HFFc6 (cell line): ENCODE measurements at places on chromosomes 12 and 14. TPM values are rescaled to one million over a fixed set of nuclear protein-coding genes. Genes with fewer than 3 reads are reported as not detected.

DNA sequence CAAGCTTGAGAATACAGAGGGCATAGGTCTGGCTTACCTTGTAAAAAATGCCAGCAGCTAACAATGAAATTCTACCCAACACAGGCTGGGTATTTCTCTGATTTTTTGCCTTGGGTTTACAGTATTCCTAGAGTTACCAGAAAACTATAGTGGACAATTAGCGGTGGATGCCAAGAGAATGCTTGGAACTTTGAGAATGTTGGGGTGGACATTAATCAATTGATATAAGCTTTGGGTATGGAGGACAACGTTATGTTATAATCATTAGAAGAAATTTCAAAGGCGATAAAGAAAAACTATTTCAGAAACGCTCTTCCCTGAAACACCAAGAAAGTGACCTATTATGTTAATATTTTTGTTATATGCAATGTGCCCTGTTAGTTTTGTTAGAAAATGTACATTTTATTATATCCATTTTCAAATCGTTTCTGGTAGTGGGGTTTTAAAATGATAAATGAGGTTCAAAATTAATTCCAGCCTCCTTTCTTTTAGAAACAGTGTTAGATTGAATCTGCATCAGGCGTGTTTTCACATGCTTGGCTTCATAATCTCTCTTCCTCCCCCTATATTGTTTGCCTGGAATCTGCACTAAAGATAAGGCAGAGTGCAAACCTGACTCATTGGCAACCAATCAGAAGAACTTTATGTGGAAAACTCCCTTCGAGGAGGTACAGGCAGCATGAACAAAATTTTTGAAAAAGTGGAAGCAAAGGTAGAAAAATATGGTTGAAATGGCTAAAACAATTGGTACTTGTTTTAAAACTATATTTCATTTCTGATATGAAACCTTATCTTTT lies 1.4 kb upstream of the PTPRQ start:
- H3K27me3 ChIP-seq, result no peaks in the 10 kb centered on the region
- H3K27ac ChIP-seq, result peak overlapping the region; percentile 61
- H3K4me1 ChIP-seq, result peaks cover 90% of the 10 kb centered on the region
- H3K36me3 ChIP-seq, result peaks cover 20% of the 10 kb centered on the region
- no peak for DNase-seq
- H3K4me3 ChIP-seq, result peak overlapping the region; percentile 16

Gene GRIN2B
- not detected in 3 replicates for total RNA-seq

DNA sequence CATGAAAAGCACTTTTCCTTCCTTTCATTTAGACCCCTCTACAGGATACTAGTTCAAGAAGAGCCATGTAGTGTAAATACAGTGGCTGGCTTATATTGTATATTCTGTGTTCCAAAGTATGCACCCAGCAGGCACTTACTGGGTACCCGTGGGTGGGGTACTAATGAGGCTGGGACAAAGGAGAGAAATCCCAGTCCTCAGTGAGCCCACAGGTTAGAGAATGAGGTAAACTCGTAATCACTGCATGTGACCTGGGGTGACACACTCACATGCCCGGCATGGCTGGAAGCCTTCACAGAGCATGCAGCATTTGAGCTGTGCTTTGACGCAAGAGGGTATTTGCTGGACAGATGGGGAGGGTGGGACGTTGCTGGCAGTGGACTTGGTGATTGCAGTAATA lies 17.1 kb downstream of the SLC24A4 start:
- no peaks in the 10 kb centered on the region for H3K4me1 ChIP-seq
- H3K36me3 ChIP-seq, result no peaks in the 10 kb centered on the region
- H3K4me3 ChIP-seq, result no peak overlapping the region
- H3K27ac ChIP-seq, result no peak overlapping the region

Gene KRT78
- total RNA-seq, result not detected in 3 replicates

GRCh38 chr12:112761366-112761986 lies 30.1 kb upstream of the RPH3A start:
- H3K27me3 ChIP-seq, result no peaks in the 10 kb centered on the region
- DNase-seq, result no peak
- no peaks in the 10 kb centered on the region for H3K4me1 ChIP-seq
- no peak overlapping the region for H3K27ac ChIP-seq

Gene TNS2
- 44.3 to 58.8 TPM (median 55.6 TPM) in 3 replicates for total RNA-seq

Gene RIPK3
- not detected in 3 replicates for total RNA-seq

GRCh38 chr12:10363914-10364814 lies 25.7 kb downstream of the KLRK1 start:
- H3K27me3 ChIP-seq, result no peaks in the 10 kb centered on the region; the same call in 1 of the 2 replicates
- DNase-seq, result peak; percentile 12
- H3K4me1 ChIP-seq, result no peaks in the 10 kb centered on the region; the same call in none of the 2 replicates
- peaks cover 8% of the 10 kb centered on the region; the same call in 1 of the 2 replicates for H3K36me3 ChIP-seq
- H3K4me3 ChIP-seq, result no peak overlapping the region
- no peak overlapping the region for H3K27ac ChIP-seq

GRCh38 chr14:53957739-53958138 lies 1.1 kb upstream of the BMP4 start:
- peaks cover 33% of the 10 kb centered on the region for H3K27me3 ChIP-seq
- no peak overlapping the region for H3K27ac ChIP-seq
- H3K36me3 ChIP-seq, result no peaks in the 10 kb centered on the region
- no peak overlapping the region for H3K4me3 ChIP-seq

DNA sequence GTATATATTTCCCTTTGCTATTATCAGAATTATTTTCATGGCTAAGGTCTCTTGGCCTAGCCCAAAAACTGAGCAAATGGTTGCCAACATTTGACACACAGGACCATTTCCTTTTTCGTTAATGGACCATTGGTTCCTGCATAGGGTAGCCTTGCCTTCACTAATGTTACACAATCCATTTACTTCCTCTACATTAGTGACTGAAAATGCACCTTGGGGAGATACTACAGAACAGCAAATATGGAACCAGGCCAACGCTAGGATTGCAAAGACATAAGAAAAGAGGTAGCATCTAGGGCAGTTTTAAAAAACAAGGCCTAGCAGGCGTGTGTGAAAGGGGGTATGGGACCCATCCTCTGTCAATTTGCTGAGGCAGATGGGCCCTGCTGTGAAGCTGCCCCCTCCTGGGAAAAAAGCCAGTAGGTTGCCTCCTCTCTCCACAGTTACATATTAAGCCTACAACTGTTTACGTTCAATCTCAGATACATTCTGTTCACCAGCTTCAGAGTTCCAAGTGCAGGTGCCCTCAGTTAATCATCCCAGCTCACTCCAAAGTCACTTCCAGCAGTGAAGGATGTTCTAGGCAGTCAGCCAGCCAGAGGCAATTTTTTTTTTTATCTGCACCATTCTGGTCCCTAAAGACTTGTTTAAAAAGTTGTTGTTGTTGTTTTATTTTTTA lies 15.0 kb downstream of the AQP6 start:
- DNase-seq, result no peak
- H3K4me1 ChIP-seq, result peaks cover 37% of the 10 kb centered on the region
- H3K36me3 ChIP-seq, result peaks cover 17% of the 10 kb centered on the region

- H3K4me1 ChIP-seq, result peaks cover 18% of the 10 kb centered on the region
- peak overlapping the region; percentile 10; the same call in 1 of the 2 replicates for H3K4me3 ChIP-seq
- H3K36me3 ChIP-seq, result no peaks in the 10 kb centered on the region
- peaks cover 4% of the 10 kb centered on the region; the same call in 1 of the 2 replicates for H3K27me3 ChIP-seq
- peak; percentile 82 for DNase-seq
Observed at GRCh38 chr12:25276199-25276937, 25.6 kb upstream of the KRAS start.

- DNase-seq, result peak; percentile 7
- no peak overlapping the region for H3K27ac ChIP-seq
- no peak overlapping the region for H3K4me3 ChIP-seq
Observed at GRCh38 chr14:95098984-95099599, 58.2 kb downstream of the DICER1 start.

GRCh38 chr14:93040982-93041381 lies 74.7 kb downstream of the ITPK1 start:
- no peaks in the 10 kb centered on the region for H3K36me3 ChIP-seq
- H3K27ac ChIP-seq, result no peak overlapping the region; the same call in 1 of the 2 replicates
- peaks cover 84% of the 10 kb centered on the region for H3K4me1 ChIP-seq
- H3K27me3 ChIP-seq, result peaks cover 7% of the 10 kb centered on the region
- no peak for DNase-seq
- no peak overlapping the region for H3K4me3 ChIP-seq

- H3K36me3 ChIP-seq, result peaks cover 31% of the 10 kb centered on the region
- DNase-seq, result peak; percentile 48
- H3K4me1 ChIP-seq, result peaks cover 27% of the 10 kb centered on the region
- H3K27ac ChIP-seq, result peak overlapping the region; percentile 99
Observed at GRCh38 chr12:122499991-122500684, 594 bp downstream of the ZCCHC8 start.

DNA sequence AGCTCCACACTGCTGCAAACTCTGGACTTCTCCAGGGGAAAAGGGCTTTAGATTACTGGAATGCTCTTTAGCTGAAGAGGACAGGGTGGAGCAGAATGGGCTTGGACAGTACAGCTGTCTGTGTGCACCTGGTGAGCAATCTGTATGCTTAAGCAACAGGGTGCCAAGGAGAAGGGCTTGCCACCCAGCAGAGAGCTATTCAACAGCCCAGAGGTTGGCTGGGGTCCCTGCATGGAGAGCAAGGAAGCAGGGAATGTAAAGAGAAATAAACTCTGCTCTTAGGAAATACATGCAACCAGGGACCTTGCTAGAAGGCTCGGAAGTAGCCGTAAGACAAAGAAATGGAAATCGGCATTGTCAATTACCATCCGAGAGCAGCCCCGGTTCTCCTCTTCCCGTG lies 53.0 kb upstream of the CORO1C start:
- no peak overlapping the region for H3K4me3 ChIP-seq
- peaks cover 13% of the 10 kb centered on the region; the same call in 1 of the 2 replicates for H3K4me1 ChIP-seq
- no peak overlapping the region for H3K27ac ChIP-seq
- peaks cover 43% of the 10 kb centered on the region for H3K36me3 ChIP-seq

- H3K4me1 ChIP-seq, result peaks cover 32% of the 10 kb centered on the region
- H3K27ac ChIP-seq, result no peak overlapping the region
- DNase-seq, result no peak
- H3K36me3 ChIP-seq, result peaks cover 18% of the 10 kb centered on the region
Observed at GRCh38 chr14:72775923-72776554, 117.9 kb downstream of the DPF3 start.

DNA sequence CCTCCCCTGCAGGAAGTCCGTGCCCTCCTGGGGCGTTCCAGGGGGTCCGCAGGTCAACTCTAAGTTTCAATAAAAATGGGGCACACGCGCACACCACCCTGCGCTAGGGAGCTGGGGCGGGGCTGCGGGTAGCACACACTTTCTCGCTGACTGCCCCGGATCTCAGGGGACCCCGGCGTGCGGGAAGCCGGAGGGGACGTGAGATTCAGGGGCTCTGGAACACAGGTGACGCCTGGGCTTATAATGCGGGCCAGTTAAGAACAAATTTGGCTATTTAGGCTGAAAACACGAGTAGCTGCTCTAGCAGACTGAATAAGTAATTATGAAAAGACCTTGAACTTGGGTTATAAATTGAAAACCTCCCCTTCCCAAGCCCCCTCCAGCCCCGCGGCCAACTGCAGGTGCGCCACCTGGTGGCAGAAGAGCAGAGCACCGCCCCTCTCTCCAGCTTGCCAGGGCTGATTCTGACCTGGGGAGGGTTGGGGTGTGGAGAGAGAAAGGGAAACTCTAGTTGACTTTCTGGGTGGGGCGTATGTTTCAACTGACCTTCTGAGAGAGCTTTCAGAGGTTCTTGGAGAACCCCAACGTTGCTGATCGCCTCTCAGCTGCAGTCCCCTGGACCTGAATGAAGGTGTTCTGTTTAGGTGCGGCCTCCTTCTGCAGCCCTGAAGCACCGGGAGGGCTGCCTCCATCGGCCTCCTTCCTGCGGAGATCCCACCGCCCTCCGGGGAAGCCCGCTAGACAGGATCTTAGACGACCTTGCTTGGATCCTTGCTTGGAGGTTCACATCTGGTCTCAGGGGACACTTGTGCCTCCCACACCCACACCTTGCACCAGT lies 118.4 kb upstream of the EVL start:
- no peaks in the 10 kb centered on the region for H3K36me3 ChIP-seq
- no peaks in the 10 kb centered on the region for H3K4me1 ChIP-seq
- H3K27me3 ChIP-seq, result peaks cover 7% of the 10 kb centered on the region
- no peak overlapping the region for H3K4me3 ChIP-seq

GRCh38 chr14:85038526-85039352 lies 491.2 kb upstream of the FLRT2 start:
- peaks cover 1% of the 10 kb centered on the region for H3K27me3 ChIP-seq
- H3K36me3 ChIP-seq, result no peaks in the 10 kb centered on the region
- no peak overlapping the region for H3K27ac ChIP-seq
- peaks cover 10% of the 10 kb centered on the region; the same call in 1 of the 2 replicates for H3K4me1 ChIP-seq
- no peak overlapping the region for H3K4me3 ChIP-seq

DNA sequence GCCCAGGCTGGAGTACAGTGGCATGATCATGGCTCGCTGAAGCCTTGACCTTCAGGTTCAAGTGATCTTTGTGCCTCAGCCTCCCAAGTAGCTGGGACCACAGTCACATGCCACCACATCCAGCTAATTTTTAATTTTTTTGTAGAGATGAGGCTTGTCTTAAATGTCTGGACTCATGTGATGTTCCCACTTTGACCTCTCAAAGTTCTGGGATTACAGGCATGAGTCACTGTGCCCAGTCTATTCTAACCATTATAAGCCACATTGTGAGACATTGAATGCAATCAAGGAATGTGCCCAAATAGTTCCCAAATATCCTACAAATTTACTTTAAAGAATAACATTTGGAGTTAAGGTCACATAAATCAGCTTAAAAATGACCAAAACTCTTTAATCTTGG lies 130.7 kb upstream of the ARID2 start:
- H3K27me3 ChIP-seq, result peaks cover 12% of the 10 kb centered on the region
- no peak for DNase-seq
- H3K4me1 ChIP-seq, result no peaks in the 10 kb centered on the region
- no peaks in the 10 kb centered on the region for H3K36me3 ChIP-seq
- no peak overlapping the region for H3K27ac ChIP-seq

Gene CMTM5
- total RNA-seq, result not detected in 3 replicates

DNA sequence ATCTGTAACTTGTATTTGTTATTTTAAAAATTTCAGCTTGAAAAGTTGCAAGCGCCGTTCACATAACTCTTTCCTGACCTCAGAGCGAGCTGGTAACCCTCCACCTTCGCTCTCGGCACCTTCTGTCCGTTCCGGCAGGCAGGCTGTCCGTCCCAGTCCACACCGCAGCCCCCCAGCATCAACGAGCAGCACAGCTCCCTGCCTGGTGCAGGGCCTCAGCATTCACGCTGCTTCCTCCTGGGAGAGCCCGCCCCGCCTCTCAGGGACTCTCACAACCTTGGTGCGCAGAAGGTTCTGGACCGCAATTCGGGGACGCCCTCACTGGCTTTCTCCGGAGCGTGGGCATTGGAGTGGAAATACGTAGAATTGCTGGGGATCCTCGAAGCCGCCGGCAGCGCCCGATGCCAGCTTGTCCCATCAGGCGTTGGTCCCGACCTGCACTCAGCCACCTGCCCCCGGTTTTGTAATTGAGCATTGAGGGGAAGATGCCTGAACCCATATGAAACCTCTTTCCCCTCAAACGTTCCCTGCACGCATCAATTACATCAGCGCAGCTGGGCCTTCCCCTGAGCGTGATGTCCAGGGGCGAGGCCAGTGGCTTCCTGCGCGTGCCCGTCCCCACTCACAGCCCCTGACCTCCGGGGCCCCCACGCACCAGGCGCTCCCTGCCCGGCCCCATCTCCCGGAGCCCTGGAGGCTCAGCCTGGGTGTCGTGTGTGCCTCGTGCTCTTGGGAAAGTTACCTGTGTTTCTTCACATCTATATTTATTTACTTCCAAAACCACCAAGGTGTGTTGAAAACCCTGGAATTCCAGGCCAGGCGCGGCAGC lies 19.1 kb downstream of the LRCOL1 start:
- H3K4me1 ChIP-seq, result peaks cover 7% of the 10 kb centered on the region
- H3K27ac ChIP-seq, result no peak overlapping the region
- no peak for DNase-seq
- H3K4me3 ChIP-seq, result no peak overlapping the region

Gene KRT2
- total RNA-seq, result not detected in 2 replicates
